ENCODE measurements at places on chromosomes 12 and 14. TPM values are rescaled to one million over a fixed set of nuclear protein-coding genes. Genes with fewer than 3 reads are reported as not detected.

TMEM132C gene
- polyA plus RNA-seq = 3.8 TPM

TCL1B gene
- polyA plus RNA-seq = 0.41 TPM

PHETA1 gene
- 14.2 TPM for polyA plus RNA-seq

NPAS3 gene
- polyA plus RNA-seq = 8.4 TPM

MYF6 gene
- polyA plus RNA-seq = 0.13 TPM

FZD10 gene
- 3.8 TPM for polyA plus RNA-seq

CLECL1 gene
- 0.19 TPM for polyA plus RNA-seq

CEBPE gene
- polyA plus RNA-seq = 0.14 TPM

KRT79 gene
- not detected for polyA plus RNA-seq

CPNE6 gene
- not detected for polyA plus RNA-seq

Data from left renal cortex interstitium (tissue), 4 donors.